ENCODE measurements at places on chromosomes 11 and 22.

DNA sequence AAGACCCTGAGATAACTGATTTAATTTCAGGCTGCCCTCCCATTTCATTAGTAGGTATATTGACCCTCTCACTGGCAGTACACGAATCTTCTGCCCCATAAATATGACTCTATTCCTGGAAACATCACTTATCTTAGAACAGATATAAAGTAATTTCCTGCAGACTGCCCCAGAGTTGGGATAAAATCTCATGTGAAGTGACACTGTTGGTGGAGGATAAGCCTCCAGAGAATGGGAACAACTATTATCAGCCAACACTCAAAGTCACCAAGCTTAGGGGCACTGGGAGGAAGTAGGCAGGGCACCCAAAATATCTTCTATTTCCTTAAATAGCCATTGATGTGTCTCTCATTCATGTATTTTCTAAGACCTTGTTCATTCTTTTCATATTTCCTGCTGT, 8.2 kb downstream of the OR51B5 start:
- DNase-seq, result no peak

DNA sequence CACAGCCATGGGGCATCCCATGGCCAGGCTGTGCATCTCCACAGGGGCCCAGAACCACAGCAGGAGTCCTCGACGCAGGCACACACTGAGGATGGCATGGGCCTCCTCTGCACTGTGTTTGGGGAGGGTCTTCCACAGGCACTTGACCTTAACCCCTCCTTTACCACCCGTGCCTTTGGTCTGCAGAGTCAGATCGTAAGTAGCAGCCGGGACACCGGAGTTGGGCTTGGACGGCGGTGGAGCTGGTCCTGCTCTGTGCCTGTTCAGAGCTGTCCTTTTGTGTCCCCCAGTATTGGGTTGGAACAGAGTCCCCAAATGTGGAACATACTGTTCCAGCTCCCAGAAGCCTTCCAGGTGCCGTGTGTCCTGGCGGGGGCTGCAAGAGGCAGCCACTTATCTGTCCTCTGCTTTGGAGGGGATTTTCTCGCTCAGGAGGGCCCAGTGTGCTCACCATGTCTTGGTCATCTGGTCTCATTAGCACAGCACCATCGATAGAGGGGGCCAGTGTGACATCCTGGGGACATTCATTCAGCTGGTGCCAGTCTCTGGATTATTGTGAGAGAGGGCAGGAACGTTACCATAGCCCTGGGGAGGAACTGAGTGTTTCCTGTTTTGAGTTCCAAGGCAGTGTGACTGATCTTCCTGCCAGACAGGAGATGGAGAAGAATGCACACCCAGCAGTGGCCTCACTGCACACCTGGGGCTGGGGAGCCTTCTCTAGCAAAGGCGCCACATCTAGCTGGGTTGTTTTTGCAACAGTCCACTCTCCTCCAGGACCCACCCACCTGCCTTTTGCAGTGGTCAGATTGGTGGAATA, 12.4 kb downstream of the CRELD2 start:
- peak; percentile 73 for DNase-seq

DNA sequence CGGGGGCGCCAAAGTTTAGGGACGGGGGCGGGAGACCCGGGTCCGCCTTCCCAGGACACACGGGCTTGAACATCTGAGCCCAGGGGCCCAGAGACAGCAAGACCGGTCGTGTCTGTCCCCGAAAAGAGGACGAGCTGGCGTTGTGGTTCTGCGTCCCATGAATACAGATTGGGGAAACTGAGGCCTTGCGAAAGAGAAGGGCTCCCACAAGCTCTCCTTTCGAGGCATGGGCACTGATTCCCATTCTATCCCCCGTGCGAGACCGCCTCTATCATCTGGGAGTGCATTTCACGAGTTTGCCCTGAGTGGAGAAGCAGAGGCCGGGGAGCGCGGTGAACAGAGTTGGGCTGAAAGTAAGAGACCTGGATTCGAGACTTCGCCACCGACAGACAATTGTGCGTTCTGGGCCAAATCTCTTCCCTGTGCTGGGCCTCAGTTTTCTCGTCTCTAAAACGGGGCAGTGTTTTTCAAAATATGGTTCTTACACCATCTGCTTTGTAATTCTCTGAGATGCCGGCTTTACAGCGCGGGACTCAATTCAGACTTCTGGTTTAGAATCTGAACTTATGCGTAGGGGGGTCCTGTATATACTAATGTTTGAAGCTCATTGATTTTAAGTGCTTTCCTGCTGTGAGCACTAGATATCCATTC, 471 bp downstream of the RNF185 start:
- DNase-seq, result no peak

- no peak for DNase-seq
Measured at GRCh38 chr11:100849901-100850235, 162.8 kb downstream of the ARHGAP42 start.

GRCh38 chr22:42271191-42271813, 849 bp upstream of the TCF20 start:
- DNase-seq, result no peak

- DNase-seq, result no peak
Measured at GRCh38 chr22:41288245-41288946, 2.4 kb upstream of the RANGAP1 start.

DNA sequence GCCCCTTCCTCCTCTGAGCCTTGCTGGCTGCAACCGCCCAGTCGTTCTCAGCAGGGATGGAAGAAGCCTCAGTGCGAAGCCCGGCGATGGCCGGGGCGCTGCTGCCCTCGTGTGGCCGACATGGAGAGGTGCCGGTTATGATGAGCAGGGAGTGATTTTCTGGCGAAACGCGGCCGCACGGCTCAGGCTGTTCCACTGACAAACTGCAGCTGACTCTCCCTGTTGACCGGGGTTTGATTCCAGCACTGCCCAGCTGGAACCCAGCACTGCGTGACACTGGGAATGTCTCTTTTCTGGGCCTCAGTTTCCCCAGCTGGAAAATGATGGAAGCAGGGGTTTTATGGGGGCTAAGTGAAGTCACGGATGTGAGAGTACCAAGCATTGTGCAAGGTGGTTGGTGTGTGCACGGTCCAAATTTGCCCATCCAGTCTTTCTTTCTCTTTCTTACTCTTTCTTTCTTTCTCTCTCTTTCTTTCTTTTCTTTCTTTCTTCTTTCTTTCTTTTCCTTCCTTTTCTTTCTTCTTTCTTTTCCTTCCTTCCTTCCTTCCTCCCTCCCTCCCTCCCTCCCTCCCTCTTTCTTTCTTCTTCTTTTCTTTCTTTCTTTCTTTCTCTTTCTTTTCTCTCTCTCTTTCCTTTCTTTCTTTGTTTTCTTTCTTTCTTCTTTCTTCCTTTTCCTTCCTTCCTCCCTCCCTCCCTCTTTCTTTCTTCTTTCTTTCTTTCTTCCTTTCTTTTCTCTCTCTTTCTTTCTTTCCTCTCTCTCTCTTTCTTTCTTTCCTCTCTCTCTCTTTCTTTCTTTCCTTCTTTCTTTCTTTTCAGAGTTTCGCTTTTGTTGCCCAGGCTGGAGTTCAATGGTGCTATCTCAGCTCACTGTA, 25.8 kb upstream of the MPPED1 start:
- DNase-seq, result peak; percentile 66

- no peak for DNase-seq
Measured at GRCh38 chr11:102591160-102591718, 33.9 kb downstream of the MMP20 start.

DNA sequence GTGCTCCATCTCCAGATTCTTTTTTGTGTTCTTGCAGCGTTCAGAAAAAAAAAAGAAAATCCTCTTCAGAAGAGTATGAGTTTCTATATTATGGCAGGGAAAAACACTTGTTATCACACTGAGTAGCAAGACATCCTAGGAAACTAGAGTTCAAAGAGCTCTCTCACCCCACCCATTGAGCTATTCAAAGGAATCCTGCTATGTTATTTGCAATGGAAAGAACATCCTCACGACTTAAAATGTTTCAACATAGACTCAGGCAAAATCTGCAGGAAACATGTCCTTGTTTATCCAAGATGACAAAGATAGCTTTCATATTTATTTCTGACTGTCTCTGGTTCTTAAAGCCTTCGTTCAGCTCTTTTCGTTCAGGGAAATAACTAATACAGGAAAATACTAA, 331.6 kb upstream of the ANO5 start:
- no peak for DNase-seq

GRCh38 chr11:2942872-2943710, 13.9 kb upstream of the PHLDA2 start:
- DNase-seq, result no peak

GRCh38 chr22:44153710-44154109, 27.0 kb upstream of the PARVG start:
- no peak for DNase-seq

DNA sequence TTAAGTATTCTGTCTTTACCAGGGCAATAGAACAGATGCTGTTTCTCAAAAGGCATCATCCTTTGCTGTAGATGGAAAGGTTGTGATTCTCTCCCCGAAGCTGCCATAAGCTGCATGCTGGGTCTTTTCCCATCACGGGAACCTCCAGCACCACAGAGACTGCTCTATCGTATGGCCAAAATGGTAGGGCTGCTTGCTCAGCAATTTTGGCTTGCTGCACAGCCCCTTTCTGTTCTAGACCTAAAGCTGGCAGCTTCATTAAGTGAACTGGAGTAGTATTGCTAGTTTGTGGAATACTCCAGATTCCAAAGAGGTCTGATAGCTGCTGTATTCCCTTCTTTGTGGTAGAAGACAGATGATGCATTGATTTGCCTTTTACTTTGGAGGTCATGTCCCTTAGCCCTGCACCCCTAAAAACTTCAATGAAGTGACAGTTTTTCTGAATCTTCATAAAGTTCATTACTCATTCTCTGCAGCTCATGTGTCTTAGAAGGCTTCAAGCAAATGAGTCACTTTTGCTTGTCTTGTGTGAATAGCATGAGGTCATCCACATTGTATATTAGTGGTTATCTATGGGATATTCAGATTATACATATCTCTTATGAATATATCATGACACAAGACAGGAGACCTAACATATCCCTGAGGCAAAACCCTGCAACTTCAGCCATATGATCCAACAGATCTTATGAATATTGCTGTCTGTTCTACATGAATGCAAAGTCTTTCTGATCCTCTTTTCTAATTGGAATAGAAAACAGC, 245.3 kb downstream of the FAM76B start:
- DNase-seq, result no peak

GRCh38 chr11:97107604-97108003, 717.8 kb downstream of the JRKL start:
- no peak for DNase-seq

GRCh38 chr22:42951093-42951710, 63.7 kb downstream of the PACSIN2 start:
- no peak for DNase-seq

- no peak for DNase-seq
Measured at GRCh38 chr11:29530961-29531360, 485.9 kb downstream of the KCNA4 start.

DNA sequence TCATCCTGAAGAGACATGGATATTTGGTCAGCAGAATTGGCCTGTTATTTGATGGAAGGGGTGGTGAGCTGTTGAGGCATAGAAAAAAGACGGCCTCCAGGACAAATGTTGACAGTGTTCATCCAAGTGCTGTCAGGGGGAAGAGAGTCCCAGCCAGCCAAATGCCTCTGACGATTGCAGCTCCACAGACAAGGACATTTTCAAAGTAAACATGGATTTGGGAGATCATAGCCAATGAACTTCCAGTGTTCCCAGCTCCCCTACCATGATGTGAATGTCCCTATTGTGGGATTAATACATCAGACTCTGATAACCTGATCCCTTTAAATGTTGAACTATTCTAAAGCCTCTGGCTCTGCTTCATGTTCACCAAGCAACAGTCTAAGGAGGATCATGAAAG, 31.2 kb upstream of the PSMA1 start:
- DNase-seq, result no peak

DNA sequence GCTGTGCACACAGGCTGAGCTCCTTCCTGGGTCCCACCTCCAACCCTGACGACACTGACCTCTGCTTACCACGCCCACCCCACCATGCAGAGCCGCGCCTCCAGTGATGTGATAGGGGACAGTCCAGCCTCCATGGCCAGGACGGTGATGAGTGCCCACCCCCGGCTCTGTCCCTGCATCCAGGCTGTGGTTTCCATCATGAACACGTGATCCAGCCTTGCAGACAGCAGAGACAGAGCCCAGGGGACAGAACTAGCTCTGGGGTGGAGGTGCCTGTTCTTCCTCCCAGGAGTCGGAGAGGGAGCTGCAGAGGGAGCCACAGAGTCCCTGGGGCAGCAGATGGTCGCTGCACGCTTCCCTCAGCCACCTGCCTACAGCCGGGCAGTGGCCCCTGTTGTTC, 42.6 kb upstream of the IGSF9B start:
- DNase-seq, result no peak

DNA sequence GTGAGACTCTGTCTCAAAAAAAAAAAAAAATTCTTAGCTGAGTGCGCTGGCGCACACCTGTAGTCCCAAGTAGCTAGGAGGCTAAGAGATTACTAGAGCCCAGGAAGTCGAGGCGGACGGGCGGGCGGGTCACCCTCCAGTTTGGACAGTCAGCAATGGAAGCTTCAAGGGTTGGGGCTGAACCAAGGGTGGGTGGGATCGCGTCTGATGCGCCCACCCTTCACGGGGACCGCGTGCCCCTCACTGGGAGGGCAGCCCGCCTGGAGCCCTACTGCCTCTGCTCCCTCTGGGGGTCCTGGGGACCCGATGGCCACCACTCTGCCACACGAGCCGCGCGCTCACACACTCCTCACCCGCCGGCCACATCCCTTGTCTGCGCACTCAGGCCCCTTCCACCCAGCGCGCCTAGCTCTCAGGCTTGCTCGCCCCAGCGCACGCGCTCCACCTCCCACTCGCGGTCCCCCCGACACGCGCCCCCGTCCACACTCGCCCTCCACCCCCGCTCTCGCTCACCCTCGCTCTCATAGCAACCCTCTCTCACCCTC, 494 bp downstream of the CHID1 start:
- DNase-seq, result no peak

DNA sequence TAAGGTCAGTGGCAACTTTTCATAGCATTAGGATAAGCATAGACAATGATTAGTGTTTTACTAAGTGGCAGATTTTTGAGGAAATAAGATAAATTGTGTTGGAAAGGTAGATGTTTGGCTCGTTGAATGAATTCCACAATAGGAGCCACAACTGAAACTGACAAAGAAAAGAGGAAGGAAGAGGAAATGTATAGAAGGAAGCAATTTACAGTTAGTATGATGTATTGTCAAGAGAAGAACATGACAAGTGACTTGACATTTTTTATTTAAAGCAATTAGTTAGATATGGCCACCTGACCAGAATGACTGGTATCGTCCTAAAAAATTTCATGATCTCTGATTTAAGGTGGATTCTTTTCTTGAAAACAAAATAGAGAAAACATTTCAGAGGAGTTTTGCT, 3.1 kb upstream of the RAG2 start:
- DNase-seq, result no peak

GRCh38 chr11:128905345-128906184, 14.4 kb downstream of the KCNJ5 start:
- DNase-seq, result no peak

DNA sequence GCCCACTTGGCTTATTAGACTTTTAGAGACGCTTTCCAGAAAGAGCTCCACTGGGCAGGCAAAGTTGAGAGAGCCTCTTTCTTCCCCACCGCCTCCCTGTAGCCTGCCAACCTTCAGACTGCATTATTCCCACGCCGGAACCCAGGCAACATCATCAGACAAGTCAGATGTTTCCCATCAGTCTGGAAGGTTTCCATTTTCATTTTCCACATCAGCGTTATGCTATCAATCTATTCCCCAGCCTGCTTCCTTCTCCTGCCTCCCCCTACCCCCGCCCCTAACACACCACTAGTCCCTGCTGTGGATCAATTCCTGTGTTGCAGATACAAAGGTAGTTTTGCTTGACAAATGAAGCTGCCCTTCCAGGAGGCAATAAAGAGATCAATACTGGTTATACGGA, 184.8 kb downstream of the DSCAML1 start:
- DNase-seq, result no peak

GRCh38 chr22:34587357-34588356, 478.3 kb upstream of the ISX start:
- no peak for DNase-seq
